ENCODE measurements at places on chromosomes 13 and 19.

- DNase-seq, result no peak
These were observed 10.0 kb downstream of the RFX1 start for GRCh38 chr19:13995878-13996765.

DNA sequence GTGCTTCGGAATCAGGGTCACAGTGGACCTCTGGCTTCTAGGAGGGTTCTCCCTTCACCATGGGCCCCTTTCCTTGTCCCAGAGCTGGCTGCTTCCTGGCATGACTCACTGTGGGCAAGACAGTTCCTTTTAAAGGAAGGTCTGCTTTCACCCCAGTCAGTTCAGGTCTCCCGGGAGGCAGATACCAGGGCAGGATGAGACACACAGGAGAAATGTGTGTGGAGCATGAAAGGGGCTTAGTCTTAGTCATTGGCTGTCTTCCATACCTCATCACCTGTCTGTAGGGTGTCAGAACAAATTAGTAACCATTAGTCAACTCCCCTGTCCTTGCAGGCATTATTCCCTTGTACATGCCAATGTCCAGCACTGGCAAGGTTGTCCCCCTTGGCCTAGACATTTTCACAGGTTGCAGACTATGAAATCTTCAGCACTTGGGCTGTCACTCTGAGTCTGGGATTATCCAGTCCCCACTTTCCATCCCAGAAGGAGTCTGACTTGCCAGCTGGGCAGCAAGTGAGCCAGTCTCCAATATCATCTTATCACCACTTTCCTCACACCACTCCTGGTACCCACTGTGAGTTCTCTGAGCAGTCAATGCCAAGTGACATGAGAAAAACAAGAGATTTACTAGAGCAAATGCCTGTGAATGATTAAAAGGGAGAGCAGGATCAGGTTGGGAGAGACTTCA lies 76.8 kb upstream of the MEDAG start:
- DNase-seq, result no peak

GRCh38 chr13:32048816-32049215 lies 17.2 kb downstream of the FRY start:
- DNase-seq, result no peak

GRCh38 chr19:810077-810855 lies 11.5 kb downstream of the PLPPR3 start:
- no peak for DNase-seq

GRCh38 chr19:48135411-48135810 lies 24.8 kb upstream of the PLA2G4C start:
- DNase-seq, result no peak

- no peak for DNase-seq
These were observed 38.7 kb downstream of the RNF6 start for GRCh38 chr13:26183416-26183815.

- DNase-seq, result no peak
These were observed 3.1 kb downstream of the ATP12A start for GRCh38 chr13:24683351-24683750.

DNA sequence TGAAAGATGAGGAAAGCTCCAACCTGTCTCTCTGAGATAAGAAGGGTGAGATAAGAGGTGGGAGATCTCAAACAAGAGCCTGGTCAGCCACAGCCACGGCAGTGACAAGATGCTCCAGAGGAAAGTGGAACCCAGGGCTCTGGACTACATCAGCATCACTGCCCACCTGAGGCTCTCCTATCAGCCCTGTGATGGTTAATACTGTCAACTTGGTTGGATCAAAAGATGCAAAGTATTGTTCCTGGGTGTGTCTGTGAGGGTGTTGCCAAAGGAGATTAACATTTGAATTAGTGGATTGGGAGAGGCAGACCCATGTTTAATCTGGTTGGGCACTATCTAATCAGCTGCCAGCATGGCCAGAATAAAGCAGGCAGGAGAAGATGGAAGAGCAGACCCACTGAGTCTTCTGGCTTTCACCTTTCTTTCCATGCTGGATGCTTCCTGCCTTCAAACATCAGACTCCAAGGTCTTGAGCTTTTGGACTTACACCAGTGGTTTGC lies 476.6 kb upstream of the NBEA start:
- no peak for DNase-seq

DNA sequence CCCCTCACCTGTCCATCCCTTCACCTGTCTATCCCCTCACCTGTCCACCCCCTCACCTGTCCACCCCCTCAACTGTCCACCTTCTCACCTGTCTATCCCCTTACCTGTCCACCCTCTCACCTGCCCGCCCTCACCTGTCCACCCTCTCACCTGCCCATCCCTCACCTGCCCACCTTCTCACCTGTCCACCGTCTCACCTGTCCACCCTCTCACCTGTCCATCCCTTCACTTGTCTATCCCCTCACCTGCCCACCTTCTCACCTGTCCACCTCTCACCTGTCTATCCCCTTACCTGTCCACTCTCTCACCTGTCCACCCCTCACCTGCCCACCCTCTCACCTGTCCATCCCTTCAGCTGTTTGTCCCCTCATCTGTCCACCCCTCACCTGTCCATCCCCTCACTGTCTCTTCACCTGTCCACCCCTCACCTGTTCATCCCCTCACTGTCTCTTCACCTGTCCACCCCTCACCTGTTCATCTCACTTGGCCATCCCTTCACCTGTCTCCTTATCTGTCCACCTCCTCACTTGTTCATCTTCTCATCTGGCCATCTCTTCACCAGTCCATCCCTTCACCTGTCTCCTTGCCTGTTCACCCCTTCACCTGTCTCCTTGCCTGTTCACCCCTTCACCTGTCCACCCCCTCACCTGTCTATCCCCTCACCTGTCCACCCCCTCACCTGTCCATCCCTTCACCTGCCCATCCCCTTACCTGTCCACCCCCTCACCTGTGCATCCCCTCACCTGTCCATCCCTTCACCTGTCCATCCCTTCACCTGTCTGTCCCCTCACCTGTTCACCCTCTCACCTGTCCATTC lies 12.7 kb upstream of the KANK2 start:
- no peak for DNase-seq

- no peak for DNase-seq
These were observed 3.0 kb downstream of the GADD45GIP1 start for GRCh38 chr19:12953799-12954611.

Data from GM18507 (cell line).